Stimulated activated CD8-positive, alpha-beta memory T cell treated with anti-CD3 and anti-CD28 coated beads, Interleukin-4, amount 100 ng/mL, for 1 hour (primary cell): ENCODE measurements at places on chromosomes 1 and 21.

- DNase-seq, result no peak
Observed at GRCh38 chr1:169970114-169970513, 76.4 kb upstream of the SCYL3 start.

DNA sequence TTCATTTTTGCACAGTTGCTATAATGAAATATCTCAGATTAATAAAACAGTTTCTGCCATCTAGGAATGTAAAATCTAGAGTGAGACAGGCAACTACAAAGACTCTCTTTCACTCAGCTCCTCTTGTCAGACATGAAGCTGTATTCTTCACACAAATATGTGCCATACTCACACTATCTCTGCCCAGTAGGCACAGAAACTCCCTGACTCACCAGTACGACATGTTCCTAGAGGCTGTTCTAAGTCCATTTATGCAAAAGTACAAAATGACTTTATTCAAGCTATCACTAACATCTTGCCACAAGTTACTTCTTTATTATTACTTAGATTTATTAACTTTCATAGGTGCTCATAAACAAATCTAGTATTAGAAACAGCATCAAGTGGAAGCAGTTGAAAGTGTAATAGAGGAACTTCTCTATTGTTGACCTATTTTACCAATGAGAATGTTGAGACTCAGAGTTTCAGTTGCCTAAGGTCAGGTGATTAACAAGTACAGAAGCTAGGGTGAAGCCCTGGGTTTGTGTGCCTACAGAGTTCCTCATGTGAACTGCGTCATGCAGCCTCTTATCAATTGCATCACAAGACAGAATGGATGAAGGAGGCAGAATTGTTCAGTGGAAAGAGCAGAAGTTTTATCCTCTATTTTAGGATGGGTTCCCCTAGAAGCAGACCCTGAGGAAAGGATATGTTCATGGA lies 98.9 kb downstream of the RGS2 start:
- DNase-seq, result no peak

GRCh38 chr1:226687426-226687825 lies 51.7 kb downstream of the ITPKB start:
- DNase-seq, result no peak

GRCh38 chr1:3504151-3504821 lies 49.8 kb downstream of the ARHGEF16 start:
- DNase-seq, result no peak

GRCh38 chr1:209607102-209607794 lies 23.7 kb downstream of the CAMK1G start:
- DNase-seq, result no peak

GRCh38 chr1:89942825-89943658 lies 51.9 kb upstream of the ZNF326 start:
- DNase-seq, result no peak

GRCh38 chr1:45493116-45493697 lies 2.2 kb upstream of the TESK2 start:
- peak; percentile 21 for DNase-seq

- no peak for DNase-seq
Observed at GRCh38 chr1:168520052-168520751, 23.6 kb downstream of the XCL2 start.

DNA sequence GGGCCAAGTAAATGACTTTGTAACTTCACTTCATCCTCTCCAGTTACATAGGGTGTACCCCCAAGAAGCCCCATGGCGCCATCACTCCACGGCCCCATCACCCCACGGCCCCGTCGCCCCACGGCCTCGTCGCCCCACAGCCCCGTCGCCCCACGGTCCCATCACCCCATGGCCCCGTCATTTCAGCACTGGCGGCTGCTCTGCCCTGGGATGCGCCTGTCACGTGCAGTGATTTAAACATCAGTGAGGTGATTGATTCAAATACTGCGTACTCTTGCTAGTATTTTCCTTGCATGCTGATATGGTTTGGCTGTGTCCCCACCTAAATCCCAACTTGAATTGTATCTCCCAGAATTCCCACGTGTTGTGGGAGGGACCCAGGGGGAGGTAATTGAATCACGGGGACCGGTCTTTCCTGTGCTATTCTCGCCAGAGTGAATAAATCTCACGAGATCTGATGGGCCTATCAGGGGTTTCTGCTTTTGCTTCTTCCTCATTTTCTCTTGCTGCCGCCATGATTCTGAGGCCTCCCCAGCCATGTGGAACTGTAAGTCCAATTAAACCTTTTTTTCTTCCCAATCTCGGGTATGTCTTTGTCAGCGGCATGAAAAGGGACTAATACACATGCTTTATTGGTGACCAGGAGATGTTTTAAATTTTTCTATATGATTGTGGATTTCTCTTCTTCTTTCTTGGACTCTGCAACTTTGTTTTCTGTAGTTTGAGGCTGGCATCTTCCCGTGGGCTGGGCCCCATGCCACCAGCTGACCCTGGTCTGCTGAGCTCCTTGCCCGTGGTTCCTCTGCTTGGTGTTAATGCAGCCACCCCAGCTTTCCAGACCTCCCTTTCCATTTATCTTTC lies 50.1 kb upstream of the PCBP3 start:
- no peak for DNase-seq

- DNase-seq, result no peak
Observed at GRCh38 chr1:61921435-61921834, 179.2 kb downstream of the PATJ start.

DNA sequence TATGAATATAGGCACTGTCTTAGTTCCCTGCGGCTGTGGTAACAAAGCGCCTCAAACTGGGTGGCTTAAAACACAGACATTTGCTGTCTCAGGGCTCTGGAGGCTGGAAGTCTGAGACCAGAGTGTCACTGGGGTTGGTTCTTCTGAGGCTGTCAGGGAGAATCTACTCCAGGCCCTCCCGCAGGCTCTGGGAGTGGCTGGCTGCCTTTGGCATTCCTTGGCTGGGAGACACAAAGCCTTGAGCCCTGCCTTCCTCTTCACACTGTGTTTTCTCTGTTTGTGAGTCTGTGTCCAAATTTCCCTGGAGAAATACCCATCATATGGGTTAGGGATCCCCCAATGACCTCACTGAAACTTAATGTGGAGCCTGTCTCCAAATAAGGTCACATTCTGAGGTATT lies 38.5 kb downstream of the B3GALT5 start:
- DNase-seq, result no peak

- DNase-seq, result no peak
Observed at GRCh38 chr1:230091473-230092231, 24.6 kb downstream of the GALNT2 start.
